Stimulated activated CD8-positive, alpha-beta memory T cell treated with anti-CD3 and anti-CD28 coated beads, Interleukin-7, amount 100 ng/mL, for 1 hour (primary cell): ENCODE measurements at places on chromosomes 7 and 10.

DNA sequence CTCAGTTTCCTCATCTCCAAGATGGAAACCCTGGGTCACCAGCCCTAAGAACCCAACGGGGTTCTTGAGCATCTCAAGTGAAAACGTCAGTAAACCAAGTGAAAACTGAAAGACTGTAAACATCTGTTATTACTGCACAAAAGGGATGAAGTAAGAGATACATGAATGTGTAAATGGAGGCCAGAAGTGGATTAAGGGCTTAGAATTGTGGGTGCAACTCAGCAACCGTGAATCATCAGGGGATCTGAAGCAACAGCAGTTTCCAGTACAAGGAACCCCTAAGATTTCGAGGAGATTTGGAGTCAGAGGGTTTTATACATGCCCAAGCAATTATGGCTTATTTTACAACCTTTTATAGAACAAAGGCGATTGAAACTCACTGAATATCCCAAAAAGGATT, 95.7 kb upstream of the SVIL start:
- no peak for DNase-seq

GRCh38 chr10:1604246-1604645, 133.1 kb downstream of the ADARB2 start:
- no peak for DNase-seq

- no peak for DNase-seq
Observed at GRCh38 chr7:100059251-100059739, 9.7 kb downstream of the ZSCAN21 start.

- no peak for DNase-seq
Observed at GRCh38 chr10:29012926-29013554, 275.8 kb upstream of the LYZL1 start.

DNA sequence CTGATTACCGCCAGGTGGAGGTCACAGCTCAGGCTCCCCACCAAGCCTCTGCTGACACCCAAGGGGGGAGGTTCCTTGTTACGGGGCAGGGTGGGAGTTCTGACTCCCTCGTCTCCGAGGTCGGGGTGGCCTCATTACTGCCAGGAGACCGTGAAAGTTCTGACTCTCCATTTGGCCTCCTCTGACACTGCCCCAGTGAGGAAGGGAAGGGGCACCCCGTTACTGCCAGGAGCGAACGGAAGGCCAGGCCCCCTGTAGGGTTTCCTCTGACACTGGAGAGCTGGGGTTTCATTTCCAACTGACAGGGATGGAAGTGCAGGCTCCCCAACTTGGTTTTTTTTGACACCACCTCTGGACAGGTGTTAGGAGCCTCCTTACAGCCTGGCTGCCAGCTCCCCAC, 138.1 kb upstream of the EEPD1 start:
- DNase-seq: no peak

DNA sequence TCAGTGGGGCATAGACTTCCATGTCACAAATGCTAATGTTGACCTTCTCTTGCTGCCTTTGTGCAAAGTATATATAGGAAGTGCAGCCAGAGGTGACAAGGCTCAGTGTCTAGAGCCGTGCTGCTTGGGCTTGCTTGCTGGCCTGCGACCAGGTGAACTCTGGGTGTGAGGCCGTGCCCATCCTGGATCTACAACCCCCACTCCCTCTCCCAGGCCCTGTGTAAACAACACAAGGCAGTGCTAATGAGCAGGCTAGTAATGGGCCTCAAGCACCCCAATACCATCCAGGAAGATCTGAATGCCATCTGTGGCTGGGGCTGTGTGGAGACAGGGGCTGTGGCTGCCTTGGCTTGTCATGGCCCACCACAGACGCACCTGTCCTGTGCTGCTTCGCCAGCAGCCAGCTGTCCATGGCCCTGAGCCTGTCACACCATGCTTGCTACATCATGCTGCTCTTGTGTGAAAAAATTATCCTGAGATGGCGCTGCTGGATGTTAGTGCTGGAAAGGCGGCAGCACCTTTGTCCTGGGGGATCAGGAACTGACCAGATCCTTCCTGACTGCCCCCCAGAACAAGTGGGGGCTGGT, 107.6 kb upstream of the ZNF92 start:
- DNase-seq: no peak

DNA sequence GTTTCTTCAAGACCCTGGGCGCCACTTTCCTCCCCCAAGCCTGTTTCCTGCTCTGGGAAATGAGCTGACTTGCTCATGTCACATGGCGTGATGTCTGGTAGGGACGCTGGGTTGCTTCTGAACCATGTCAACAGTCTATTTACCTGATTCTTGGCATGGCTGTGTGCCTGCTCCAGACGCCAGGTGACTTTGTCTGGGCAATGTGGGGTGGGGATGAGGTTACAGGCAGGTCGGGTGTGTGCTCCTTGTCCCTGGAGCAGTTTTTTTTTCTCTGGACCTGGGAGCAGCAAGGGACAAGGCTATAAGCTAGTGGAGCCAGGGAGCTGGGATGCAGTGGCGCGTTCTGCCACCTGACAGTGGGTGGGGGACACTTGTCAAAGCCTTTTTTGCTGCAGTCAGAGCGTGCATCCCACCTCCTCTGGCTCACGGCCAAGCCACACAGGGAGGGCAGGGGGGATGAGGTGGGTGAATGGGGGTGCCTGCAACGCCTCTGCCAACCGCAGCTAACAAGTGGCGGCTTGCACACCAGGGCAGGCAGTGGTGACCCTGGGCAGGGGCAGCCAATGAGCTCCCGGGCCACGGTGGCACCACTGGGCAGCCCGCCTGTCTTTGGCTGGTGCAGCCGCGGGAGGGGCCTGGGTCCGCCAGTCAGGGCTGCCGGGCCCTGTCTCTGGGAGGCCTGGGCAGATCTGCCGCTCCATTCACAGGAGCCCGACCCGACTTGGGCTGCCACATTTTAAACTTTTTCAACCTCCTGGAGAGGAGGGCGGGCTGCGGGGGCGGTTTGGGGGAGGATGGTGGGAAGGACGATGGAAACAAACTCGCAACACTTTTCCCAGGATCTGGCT, 22.9 kb downstream of the DNAJB12 start:
- DNase-seq: peak; percentile 67

DNA sequence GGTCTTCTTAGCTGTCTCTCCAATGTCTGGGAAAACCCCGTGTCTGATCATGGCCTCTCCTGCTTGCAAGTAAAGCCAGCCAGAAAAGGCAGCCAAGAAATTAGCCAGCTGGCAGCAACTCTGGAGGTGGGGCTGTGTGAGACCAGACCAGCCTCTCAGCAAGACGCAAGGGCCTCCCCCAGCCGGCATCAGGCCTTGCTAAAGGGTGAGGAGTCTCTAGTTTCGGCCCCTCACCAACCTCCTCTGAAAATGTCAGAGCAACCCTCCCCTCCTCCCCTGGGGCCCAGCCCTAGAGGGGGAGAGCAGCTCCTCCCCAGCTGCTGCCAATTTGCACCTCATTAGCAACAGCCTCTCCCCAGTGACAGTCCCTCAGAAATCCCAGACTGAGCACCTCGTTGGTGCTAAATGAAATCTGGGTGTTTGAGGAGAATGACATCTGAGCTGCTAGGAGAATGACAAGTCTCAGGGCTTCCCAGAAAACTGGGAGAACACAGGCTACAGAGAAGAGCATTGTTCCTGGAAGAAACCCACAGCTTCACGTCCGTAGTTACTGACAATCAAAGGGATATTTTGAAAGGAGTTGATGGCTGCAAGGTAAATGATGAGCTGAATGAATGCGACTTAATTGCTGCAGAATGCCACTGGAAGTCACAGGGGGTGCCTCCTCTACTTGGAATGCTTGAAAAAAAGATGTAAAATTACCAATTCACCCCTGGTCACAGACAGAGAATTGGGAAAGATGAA, 25.9 kb downstream of the DGKI start:
- no peak for DNase-seq

DNA sequence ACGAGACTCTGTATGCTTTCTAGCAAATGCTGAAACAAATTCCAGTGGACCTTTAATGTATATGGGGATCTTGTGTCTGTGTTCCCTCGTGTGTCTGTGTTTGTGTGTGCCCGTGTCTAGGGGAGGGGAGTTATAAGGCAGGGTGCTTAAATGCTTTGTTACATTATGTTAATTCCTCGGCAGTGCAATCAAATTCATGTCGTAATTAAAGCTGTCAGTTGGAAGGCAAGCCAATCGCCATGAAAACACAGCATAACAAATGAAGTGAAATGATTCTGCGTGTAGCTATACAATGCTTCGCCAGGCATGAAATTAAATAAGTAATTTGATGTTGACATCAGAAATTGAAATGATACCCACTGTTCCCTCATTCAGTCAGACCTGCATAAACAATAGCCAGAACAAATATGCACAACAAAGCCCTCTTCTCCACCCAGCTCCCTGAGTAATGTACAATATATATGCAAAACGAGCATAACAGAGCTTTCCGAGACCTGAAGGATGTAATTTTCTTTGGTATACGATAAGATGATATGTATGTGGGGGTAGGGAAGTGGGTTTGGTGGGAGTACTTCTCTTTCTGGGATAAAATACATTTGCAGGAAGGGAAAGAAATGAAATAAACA, 534.1 kb downstream of the AUTS2 start:
- DNase-seq: no peak

GRCh38 chr7:121073463-121074099, 85.1 kb downstream of the CPED1 start:
- no peak for DNase-seq

DNA sequence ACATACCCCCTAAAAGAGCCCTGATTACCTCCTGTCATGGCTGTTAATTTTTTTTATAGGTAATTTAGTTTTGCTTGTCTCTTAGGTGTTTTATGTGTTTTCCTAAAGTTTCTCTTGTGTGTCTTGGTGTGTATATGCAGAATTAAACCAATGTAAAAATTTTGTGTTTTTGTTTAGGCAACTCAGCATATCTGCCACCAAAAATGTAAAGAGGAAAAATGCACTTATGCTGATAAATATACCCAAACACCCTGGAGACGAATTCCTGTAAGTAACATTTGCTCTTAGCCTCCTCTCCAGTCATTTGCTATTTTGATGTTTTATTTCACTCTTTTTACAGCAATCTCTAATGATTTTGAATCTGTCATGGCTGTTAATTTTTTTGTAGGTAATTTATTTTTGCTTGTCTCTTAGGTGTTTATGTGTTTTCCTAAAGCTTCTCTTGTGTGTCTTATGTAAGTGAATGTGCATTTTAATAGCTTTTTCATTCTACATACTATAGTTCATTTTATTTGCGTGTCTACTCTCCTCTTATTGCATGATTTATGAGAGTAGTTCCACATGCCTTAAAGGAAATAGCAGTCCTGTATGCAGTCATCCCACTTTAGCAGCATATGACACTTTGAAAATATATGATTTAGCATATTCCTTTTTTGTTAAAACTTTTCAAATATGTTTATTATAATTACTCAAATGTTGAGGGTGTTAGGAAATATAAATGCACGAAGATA, 149.2 kb downstream of the CCSER2 start:
- DNase-seq: no peak

GRCh38 chr7:19621740-19622139, 87.1 kb downstream of the POLR1F start:
- no peak for DNase-seq

- DNase-seq: no peak
Observed at GRCh38 chr10:33732161-33732680, 397.8 kb upstream of the NRP1 start.

- DNase-seq: no peak
Observed at GRCh38 chr10:97095701-97096260, 90.0 kb downstream of the SLIT1 start.

GRCh38 chr7:149772956-149773434, 393 bp downstream of the ZNF467 start:
- DNase-seq: no peak

DNA sequence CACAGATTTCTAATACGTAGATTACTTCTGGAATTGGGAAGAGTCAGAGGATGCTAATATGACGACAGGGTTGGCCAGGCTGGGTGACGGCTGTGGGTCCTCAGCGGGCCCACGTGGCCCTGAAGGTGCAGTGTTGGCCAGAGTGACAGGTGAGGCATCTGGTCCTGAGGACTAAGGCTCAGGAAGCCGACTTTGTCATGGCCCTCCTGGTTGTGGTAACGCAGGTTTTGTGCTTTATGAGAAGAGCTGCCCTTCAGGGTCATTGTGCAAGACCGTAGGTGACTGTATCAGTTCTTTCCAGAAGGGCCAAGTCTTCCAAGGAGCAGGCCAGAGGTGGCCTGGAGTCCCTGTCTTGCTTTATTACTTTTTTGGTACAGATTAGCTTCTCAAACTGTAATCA, 2.5 kb downstream of the EIF3B start:
- no peak for DNase-seq

DNA sequence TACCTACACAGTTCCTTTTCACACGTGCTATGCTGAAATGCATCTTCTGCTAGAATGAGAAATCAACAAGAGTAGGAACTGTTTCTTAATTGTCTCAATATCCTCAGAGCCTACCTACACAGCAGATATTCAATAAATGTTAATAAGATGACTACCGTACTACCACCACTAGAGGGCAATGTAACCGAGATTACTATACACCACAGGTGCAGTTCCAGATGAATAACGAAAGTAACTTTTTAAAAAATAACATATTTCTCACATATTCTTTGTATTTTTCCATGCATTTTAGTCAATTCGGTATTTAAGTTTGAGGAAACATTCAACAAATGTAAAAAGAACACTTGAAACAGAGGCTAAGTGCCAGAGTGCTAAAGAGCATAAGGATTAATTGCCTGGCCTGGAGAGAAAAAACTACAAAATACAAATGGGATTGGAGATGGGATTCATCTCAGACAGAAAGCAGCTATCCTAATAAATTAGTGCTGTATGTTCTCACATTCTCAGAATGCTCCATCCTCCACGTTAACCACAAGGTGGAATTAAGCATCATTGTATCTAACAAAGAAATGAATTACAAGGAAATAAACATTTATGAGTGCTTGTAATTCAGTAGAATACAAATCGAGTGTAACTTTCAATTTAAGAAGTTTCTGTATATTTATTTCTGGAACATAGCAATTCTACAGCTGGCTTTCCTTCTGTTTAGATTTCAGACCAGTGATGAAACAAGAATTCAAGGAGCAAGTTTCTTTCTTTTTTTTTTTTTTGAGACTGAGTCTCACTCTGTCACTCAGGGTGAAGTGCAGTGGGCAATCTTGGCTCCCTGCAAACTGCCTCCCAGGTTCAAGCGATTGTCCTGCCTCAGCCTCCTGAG, 20.3 kb upstream of the HECTD2 start:
- DNase-seq: no peak

- no peak for DNase-seq
Observed at GRCh38 chr7:38840736-38841460, 68.1 kb downstream of the VPS41 start.

- no peak for DNase-seq
Observed at GRCh38 chr10:127398140-127398970, 150.8 kb upstream of the NPS start.

- DNase-seq: peak; percentile 34
Observed at GRCh38 chr7:157139111-157139809, 534 bp downstream of the UBE3C start.

- DNase-seq: no peak
Observed at GRCh38 chr7:43615558-43616145, 32.7 kb downstream of the STK17A start.

DNA sequence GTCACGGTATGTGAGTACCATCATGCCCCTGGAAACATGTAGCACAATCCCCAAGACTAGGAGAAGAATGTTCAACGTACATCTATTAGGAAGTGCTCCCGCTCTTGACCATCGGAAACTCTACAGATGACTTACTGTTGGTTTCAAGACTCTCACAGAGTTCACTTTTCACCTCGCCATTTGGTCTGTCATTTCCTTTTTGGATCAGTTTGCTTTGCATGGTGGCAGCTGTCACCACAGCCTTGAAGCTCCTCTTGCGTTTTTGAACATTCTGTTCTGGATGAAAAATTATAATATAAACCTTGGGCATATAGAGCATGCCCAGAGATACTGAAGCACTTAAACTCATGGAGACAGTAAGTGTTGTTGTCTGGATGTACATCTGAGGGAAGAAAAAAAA, 806.8 kb downstream of the GRM8 start:
- DNase-seq: no peak

GRCh38 chr7:154794147-154794780, 208.7 kb downstream of the PAXIP1 start:
- no peak for DNase-seq
